CD4-positive, CD25-positive, alpha-beta regulatory T cell (primary cell): ENCODE measurements at places on chromosomes 1 and 21.

- no peak for DNase-seq
Observed at GRCh38 chr1:167551362-167551761, 2.2 kb downstream of the CREG1 start.

- DNase-seq, result no peak
Observed at GRCh38 chr21:32181457-32181856, 97.4 kb downstream of the MIS18A start.

- DNase-seq, result no peak
Observed at GRCh38 chr1:85182700-85183099, 18.1 kb downstream of the SYDE2 start.

DNA sequence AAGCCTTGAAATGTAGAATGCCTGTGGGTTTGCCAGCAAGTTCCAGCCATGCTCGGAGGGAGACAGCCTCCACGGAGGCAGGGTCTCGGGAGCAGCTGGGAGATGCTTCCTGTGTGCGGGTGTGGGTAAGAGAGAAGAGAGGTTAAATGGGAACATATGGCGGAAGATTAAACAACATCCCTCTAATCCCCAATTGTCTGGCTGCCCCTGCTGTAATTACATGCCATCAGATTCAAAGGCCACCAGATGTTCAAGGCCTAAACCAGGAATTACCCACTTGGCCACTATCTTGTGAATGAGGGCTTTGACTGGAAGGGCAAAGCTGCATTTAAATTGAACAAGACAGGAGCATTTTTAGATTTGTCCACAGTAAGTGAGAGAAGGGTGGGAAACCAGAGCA lies 81.4 kb upstream of the BACE2 start:
- no peak for DNase-seq

DNA sequence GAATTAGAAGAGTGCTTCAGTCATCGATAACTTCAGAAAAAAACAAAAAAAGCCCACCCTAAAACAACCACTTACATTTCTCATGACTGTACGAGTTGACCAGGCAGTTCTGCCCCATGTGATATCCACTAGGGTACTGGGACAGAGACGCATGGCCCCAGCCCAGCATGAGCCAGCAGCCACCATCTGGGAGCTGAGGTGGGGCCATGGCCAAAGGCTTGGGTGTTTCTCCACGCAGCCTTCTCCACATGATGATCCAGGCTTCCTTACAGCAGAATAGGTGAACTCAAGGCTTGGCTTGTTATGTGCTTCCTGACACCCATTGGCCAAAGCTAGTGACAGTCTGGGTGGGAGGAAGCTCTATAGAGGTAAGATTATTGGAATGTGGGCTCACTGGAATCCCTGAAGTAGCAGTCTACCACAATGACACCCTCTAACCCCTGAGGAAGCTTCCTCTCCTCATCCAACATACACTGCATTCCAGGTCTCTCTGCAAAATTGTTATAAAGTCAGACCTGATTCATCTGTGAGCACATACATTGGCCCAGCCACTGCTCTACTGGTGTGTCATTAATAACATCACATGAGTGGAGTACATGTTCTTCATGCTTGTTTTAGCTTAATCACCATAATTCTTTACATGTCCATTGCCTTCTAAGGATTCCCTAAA lies 66.3 kb upstream of the NTPCR start:
- no peak for DNase-seq

- no peak for DNase-seq
Observed at GRCh38 chr1:109981004-109981335, 3.6 kb upstream of the AHCYL1 start.

DNA sequence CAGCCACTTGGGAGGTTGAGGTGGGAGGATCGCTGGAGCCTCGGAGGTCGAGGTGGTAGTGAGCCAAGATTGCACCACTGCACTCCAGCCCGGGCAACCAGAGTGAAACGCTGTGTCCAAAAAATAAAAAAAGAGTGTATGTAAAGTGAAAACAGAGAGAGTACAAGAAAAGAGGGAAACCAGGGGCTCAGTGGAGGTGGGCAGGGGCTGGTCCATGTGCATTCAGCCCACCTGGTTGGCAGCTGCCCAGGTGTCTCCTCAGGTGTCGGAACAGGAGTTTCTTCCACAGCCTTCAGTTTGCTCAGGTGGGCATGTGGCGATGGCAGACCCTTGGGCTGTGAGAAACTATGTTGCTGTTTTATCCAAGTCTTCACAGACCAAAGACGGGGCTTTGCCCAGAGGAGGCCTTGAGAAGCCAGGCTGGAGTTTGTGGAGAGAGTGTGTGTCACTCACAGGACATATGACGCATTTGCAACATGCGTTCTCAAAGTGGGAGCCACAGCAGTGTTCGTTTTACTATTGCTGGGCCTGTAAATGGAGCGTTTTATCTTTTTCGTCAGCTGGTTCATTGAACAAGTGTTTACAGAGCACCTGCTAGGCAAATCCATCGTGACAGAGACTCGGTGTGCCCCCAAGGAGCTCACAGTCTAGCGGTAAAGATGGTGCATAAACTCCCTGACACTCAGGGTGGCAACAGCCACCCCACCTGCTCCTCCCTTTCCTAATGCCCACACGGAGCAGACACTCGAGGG lies 22.4 kb upstream of the SAMD11 start:
- no peak for DNase-seq

DNA sequence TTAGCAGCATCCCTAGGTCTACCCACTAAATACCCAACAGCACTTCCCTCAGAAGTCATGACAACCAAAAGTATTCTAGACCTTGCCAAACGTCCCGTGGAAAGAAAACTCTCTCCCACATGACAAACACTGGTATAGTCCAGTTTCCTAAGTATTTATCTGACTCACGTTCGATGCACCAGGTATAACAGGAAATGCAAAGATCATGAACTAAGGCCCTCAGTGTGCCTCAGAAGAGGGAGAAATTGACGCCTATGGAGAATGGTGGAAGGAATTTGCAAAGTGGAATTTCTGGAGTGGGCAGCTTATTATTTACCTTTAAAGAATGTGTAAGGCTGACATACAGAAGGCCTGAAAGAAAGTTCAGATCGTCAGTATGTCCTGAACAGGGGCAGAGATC lies 523.6 kb upstream of the DAB1 start:
- DNase-seq, result no peak

- no peak for DNase-seq
Observed at GRCh38 chr1:50930193-50930592, 29.9 kb downstream of the FAF1 start.

- DNase-seq, result no peak
Observed at GRCh38 chr1:210233495-210234328, 1.1 kb downstream of the SERTAD4 start.

DNA sequence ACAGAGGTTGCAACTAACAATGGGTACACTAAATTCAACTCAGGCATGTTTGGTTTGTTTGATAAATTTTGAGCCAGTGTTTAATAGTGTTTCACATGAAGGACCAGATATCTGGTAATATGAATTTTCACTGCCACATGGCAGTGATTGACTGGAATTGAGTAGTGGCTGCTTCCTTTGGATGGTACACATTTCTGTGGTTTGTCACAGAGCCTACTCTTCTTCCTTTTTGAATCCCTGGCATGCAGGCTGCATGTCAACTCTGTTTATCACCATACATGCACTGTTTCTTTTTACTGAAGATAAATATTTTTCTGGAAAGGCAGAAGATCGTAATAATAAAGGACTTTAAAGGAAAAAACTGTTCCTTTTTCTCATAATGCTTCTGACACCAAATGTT lies 35.5 kb downstream of the SDCCAG8 start:
- DNase-seq, result no peak

GRCh38 chr1:170790651-170791071 lies 126.7 kb downstream of the PRRX1 start:
- no peak for DNase-seq

DNA sequence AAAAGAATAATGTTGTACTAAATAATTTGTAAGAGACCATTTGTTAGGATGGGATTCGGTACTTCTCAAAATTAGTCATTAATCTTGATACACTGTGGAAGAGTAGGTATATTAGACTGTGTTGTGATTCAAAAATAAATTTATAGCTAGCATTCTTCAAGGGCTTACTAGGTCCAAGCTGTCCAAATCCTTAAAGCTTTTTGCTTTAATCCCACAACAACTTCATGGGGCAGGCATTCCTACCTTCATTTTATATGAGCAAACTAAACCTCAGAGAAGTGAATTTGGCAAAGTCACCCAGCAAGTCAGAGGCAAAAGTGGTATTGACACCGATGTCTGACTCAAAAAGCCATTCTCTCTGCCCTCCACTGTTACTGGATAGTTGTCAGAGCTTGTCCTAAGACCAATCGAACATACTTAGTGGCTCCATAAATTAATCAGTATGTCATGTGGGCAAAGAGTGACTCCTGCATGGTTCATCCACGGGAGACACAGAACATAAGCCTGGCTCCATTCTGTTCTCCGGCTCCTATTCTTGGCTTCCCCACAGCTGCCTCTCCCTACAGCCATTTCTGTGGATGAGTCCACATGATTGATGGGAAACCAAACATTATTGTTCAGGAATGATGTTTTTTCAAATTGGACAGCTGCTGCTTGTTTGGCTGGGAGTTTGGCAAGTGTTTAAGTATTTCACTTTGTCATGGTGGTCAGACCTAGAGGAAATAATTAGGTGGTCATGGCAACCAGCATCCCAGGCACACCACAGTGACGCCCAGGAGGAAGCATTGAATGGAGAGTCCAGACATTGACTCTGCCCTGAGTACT lies 133.4 kb upstream of the FGGY start:
- no peak for DNase-seq

- no peak for DNase-seq
Observed at GRCh38 chr1:11204396-11205190, 15.4 kb downstream of the ANGPTL7 start.
